ENCODE measurements at places on chromosomes 7 and 10. TPM values are rescaled to one million over a fixed set of nuclear protein-coding genes. Genes with fewer than 3 reads are reported as not detected.

Gene MOGAT3
- polyA plus RNA-seq: 1.5 TPM

GRCh38 chr10:127920306-127921074 lies 13.6 kb downstream of the PTPRE start:
- no peak for DNase-seq

DNA sequence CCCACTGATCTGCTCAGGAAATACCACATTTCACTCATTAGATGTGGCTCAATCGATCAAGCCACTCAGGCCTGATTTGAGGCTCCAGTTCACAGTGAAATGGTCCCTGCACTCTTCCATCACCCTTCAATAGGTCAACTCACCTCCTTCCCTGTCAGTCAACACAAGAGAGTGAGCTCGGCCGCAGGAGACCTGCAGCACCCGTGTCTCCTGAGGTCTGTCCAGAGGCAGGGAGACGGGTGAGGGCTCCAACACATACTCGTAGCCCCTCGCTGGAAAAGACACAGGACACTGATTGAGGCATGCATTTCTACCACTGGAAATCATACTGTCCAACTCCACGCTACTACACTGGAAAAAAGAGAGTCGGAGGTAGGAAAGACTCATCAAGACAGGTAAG lies 7.1 kb downstream of the RCC1L start:
- no peak for DNase-seq

DNA sequence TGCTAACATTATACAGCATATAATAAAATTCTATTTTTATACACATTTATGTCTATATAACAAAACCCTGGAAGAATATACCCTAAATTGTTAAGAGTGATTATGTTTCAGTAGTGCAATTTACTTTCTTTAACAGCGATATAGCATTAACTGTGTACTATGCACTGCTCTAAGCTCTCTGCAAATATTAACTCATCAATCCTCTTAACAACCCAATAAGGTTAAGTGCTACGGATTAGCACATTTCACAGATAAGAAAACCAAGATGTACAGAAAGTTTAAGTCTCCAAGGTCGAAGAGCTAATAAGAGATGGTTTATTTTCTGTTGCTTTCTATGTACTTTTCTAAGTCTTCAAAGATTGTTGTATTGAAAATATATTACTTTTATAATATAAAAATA lies 95.8 kb downstream of the SEMA3C start:
- DNase-seq: no peak

DNA sequence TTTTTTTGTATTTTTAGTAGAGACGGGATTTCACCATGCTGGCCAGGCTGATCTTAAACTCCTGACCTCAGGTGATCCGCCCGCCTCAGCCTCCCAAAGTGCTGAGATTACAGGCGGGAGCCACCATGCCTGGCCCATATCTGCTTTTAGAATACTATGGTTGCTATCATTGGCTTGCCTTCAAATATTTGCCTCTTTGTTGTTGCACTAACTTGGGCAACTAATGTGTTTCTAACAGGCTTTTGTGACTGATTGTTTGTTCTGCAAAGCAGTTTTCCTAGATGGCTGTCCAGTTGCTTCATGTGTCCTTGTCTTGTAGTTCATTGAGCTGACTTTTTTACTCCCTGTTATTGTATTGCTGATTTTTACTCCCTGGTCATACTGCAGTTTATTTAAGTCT lies 9.7 kb downstream of the VDAC2 start:
- DNase-seq: no peak
